ENCODE measurements at places on chromosomes 2 and 18.

- DNase-seq: no peak
Observed at GRCh38 chr2:19711470-19712372, 190.1 kb downstream of the TTC32 start.

- DNase-seq: no peak
Observed at GRCh38 chr2:106272216-106272807, 78.2 kb upstream of the UXS1 start.

- DNase-seq: no peak
Observed at GRCh38 chr2:88885679-88886416, 194.4 kb downstream of the RPIA start.

GRCh38 chr2:133508546-133509165 lies 59.6 kb downstream of the NCKAP5 start:
- DNase-seq: no peak

DNA sequence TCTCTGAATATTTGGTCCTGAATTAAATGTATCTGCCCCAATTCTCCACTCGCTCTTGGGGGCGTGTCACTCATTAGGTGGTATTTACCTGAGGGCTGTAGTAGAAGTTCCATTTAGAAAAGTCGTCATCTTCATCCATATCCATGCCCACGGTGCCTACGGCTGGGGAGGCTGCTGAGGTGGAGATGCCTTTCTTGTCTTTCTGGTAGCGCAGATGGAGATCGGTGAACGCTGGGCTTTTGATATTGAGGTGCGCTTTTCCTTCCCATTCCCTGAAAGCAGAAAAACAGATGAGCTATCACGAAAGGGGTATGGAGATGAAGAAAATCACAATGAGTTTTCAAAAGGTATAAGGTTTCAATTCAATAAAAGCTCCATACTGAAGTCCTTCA lies 39.7 kb downstream of the APOB start:
- no peak for DNase-seq

DNA sequence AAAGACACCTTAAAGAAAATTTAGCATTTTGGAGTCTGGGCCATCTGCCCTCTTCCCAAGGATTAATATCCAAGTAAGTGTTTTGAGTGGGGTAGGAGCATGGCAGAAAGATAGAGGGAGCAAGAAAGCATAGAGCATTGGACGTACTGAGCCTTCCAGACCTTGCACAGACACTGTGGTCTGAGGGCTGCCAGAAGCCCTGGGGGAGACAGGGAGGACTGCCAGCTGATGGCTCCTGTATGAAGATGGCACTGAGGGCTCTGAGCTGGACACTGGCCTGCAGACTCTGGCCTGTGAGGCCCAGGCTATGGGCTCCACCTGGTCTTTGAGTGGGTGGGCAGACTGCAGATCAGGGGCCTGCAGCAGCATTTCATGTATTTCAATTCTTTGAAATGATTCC lies 2.9 kb upstream of the PKDCC start:
- DNase-seq: peak; percentile 46

DNA sequence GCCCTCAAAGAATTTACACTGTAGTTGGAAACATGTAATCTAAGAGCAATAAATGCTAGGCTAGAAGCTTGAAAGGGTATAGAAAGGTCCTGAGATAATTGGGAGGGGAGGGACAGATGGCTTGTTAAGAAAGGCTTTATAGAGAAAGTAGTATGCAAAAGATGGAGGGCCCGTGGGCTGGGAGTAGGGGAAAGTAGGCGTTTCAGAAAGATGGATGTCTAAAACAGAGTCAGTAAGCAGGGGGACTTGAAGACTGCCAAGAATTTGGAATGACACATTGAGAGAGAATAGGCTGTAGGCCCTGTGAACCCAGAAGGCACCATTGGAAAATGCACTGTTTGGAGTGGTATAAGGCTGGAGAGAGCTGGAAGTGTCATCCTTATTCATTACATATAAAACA lies 822 bp downstream of the PSMG2 start:
- no peak for DNase-seq

DNA sequence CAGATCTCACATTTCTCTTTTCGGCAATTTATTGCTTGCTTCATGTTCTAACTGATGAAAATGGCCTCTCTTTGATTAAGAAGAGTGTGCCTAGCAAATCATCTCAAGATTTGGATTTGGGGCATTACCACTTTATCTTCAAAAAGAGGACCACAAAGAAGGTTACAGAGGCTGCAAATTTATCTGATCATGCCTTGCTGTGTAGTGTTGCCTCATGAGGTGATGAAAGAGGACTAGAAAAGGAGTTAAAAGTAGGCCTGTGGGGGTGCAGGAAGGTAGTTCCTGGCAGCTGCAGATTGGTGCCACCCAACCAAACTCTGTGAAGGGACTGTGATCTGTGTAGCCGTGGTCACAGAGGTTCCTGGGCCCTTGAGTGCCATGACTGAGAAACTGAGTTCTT lies 69.2 kb downstream of the PRELID3A start:
- DNase-seq: no peak

Measured in BE2C (cell line).